ENCODE measurements at places on chromosomes 1 and 21.

GRCh38 chr1:106646816-106647215 is 409.7 kb upstream of the PRMT6 start:
- no peak for DNase-seq

DNA sequence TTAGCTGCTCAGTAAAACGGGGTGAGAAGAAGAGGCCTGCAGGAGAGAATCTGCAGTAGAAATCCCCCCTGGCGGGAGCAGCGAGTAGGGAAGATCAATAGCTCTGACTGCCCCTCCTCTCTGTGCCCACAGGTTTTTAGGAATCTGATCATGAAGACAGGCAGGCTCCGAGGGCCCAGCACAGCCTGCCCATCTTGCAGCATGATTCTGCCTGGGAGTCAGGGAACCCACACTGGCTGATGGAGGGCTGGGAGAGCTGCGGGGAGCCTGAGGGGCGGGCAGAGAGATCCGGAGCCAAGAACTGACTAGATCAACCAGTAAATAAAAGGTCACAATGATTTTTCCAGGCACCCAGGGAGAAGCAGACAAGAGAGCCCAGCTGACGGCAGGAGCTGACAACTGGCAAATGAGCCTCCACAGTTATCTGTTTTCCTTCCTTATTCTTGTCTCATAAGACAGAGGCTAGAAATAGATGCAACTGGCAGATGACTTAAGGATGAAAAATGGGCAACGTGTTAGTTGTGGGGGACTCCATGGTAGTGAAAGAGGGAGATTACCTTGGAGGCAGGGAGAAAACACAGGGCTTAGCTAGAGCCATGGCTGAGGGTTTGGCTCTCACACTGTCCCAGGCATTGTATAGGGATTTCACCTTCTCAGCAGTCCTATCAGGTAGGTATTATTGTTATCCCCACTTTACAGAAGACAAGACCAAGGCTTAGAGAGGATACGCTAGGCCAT is 116.2 kb downstream of the PLXNA2 start:
- DNase-seq, result no peak

- DNase-seq, result no peak
Observed at GRCh38 chr1:244445320-244446181, 6.2 kb downstream of the ADSS2 start.

GRCh38 chr1:50108497-50109059 is at the start of gene ELAVL4:
Gene ELAVL4 (plus strand): TSS chr1:50108920. CDS start chr1:50109190, 270 bp downstream.
- no peak for DNase-seq

GRCh38 chr21:16588433-16588860 is 858.7 kb downstream of the USP25 start:
- no peak for DNase-seq

DNA sequence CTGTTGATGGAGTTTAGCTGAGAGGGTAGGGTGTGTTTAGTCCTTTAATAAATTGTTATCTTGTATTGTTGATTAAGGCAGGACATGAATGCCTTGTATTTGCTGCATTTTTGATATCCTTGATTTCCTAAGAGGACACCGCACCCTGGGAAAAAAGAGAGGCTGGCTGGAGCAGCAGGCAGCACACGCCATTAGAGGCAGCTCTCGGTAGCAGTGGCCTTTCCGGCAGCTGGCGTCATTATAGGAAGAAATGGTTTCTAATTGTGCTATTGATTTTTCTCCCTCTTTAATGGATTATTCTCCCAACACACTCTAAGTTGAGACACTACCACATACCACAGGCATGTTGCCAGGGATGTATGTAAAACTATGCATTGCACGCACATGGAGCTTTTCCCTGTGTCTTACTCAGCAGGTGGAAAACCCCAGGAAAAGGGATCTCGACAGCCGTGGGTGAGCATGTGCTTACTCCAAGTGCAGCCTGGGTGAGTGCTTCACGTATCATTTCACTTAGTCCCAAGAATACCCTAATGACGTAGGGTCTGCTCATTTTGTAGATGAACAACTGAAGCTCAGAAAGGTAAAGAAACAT is 440.4 kb upstream of the RUNX1 start:
- DNase-seq, result no peak

DNA sequence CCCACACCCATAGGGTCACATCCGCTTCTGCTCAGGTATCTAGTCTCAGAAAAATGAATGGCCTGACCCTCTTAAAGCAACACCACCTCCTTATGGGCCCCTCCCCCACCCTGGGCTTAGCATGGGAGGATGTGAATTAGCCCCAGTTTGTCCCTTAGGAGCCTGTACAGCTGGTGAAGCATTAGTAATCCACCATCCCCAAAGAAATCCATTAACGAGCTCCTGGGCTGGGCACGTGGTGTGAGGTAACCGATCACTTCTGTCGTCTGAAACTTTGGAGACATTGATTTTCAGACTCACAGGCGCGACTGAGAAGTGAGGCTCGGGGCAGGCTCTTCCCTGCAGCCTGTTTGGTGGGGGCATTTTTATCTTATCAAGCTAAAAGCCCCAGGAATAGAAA is 10.5 kb downstream of the RASSF5 start:
- no peak for DNase-seq

DNA sequence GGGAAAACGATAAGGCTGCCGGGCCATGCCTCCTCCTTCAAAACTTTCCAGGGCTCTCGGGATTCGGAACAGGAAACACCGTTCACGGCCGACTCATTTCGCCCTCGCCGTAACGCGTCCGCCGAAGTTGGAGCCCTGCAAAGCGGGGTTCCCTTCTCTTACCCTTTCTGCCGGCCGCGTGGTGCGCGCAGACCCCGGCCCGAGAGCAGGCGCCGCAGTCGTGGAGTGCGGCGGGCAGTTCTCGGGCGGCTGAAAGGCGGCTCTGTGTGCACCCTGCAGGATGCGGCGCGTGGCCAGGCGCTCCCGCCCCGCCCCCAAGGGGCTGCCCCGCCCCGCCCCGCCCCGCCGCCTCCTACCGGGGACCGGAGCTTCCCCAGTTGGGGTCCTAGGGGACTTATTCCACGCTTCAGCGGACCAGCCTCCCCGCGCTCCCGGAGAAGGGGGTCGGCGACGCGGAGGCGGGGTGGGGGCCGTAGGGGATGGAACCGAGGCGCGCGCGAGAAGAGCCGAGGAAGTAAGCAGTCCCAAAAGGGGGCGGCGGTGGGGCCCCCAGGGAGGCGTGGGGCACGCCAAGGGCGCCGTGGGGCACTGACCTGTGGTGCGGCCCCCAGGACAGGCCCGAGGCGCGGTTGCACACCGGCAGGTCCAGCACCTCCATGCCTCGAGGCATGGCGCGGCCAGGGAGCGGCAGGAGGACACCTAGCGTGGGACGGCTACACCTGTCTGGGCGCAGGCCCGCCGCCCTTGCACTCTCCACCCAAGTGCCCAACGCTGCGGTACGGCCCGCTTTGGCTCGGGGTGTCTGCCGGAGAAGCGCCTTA is at the start of gene MCOLN2:
TSS of gene MCOLN2 (minus strand) at position 268 of the 821 bp plus-strand sequence. CDS start at position 27, 241 bp downstream.
- peak; percentile 68 for DNase-seq
